ENCODE measurements at places on chromosomes 1 and 21.

- no peak for DNase-seq
These were observed 249.7 kb downstream of the RHOU start for GRCh38 chr1:228984646-228985631.

GRCh38 chr1:23163395-23163794 lies 5.3 kb downstream of the LUZP1 start:
- no peak for DNase-seq

DNA sequence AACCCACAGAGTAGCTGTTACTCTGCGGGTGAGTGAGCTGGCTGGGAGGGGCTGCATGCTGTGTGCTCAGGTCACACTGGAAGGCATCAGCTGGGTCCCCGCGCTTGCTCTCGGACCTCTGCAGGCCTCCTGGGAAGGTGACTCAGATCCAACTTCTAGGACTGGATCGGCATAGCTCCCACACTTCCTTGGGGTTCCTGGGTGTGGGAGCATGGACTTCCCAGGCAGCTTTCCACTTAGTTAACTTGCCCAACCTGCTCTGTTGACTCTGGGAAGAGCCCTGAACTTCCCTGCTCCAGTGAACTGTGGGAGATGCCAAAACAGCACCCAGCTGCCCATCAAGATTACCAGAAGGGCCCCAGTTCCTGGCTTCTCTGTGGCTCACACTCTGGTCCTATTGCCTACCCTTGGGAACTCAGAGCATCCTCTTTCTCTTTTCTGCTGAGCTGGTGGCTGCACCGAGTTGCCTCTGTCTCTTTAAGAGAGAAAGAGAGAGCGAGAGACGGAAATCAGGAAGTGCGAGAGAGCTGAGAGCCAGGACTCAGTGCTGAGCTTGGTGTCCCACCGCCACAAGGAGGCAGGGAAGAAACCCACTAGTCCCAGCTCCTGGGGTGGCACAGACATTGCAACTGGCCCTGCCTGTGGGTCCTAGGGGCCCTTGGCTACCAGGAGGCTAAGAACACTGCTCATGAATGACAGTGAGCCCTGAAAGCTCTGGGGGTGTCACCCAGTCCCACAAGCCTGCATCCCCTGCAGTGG lies at the start of gene IKBKE:
Gene IKBKE (plus strand): TSS at position 544 of the 759 bp plus-strand sequence. CDS start 2,752 bp downstream, outside the sequence.
- DNase-seq: peak; percentile 59

DNA sequence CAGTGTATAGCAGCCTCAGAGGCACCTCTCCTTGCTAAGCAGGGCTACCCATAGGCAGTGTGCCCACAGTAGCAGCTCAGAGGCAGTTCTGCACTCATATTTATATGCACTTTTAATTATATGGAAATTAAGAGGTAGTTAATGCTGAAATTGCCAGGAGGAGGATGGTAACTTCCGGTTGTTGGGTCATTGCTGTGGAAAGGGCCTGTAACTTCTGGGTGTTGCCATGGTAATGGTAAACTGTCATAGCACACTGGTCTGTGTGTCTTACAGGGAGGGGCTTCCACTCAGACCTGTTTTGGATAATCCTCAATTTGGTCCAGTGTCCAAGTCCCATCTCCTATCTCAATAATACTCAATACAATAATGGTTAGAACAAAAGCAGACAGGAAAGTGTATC lies 7.6 kb downstream of the CFH start:
- no peak for DNase-seq

DNA sequence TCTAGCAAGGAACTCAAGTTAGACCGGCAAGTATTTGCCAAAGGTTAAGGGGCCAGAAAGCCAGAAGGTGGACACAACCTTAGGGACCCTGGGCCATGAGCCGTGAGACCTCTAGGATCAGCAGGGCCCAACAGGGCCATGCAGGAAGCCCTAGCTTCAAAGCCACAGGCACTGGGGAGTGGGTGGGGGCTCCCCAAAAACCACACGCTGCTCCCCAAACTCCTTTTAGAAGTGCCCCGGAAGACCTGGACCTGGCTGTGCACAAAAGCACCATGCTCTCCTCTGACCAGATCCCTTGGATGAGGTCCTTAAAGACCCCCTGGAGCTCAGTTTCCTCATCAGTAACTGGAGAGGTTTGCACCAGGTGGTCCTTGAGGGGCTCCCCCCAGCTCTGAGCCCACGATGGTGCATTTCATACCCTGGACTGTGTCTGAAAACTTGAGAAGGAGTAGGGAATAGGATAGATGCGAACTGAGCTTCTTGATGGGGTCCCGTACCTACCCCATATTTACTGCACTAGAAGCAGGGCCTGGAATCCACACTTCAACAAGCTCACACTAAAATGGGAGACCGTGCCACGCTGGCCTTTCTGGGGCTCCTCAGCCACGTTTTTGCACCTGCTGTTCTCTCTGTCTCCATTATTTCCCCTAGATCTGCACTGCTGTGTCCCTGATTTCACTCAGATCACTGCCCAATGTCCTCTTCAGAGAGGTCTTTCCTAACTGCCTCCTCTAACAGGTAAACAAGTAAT lies 40.6 kb upstream of the LBR start:
- peak; percentile 34 for DNase-seq

- no peak for DNase-seq
These were observed 84.3 kb downstream of the KCNK2 start for GRCh38 chr1:215166886-215167285.

GRCh38 chr1:236795757-236796667 lies 920 bp downstream of the MTR start:
- no peak for DNase-seq

DNA sequence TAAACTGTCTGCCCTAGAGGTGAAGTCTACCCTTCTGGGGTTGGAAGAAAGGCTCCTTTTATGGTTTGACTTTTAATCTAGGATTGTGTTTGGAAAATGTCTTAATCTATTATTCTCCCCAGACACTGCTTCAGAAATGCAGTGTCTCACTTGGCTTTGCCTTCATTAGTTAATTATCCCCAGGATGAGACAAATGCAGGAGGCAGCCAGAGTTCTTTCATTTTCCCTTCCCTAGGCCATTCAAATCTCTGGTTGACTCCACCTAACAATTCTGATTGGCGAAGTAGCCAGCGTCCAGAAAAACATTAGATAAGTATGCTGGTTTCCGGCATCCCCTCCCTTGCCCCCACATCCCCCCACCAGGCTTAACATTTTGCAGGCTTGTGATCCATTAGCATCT lies 325.8 kb upstream of the PBX1 start:
- no peak for DNase-seq

GRCh38 chr1:160879056-160879455 lies 5.9 kb downstream of the ITLN1 start:
- DNase-seq: peak; percentile 40

GRCh38 chr1:27549807-27550408 lies 54.0 kb downstream of the AHDC1 start:
- DNase-seq: no peak

DNA sequence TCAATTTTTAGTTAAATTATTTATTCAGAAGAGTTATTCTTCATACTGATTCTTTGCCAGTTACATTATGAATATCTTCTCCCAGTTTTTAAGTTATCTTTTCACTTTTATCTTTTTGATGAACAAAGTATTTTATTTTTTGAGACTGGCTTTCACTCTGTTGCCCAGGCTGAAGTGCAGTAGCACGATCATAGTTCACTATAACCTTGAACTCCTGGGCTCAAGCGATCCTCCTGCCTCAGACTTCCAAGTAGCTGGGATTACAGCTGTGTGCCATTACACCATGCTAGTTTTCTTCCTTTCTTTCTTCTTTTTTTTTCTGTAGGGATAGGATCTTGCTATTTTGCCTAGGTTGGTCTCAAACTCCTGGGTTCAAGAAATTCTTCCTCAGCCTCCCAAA lies 3.5 kb downstream of the GORAB start:
- DNase-seq: no peak

DNA sequence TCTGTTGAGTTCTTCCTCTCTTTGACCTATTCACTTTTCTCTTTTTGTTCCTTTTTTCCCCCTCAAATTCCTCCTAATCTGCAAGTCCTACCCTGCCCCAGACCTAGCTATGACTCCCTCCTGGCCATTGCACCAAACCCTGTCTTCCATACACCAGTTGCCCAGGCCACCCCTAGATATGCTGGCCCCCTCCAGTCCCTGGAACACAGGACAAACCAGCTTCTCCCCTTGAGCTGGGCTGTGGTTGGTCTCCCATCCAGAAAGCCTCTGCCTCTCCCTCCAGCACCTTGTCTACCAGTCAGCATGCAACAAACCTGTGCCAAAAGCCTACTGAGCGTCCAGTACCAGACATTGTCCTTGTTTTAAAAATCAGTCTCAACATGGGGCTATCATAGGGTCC lies 59.4 kb downstream of the ELK4 start:
- DNase-seq: no peak

- DNase-seq: no peak
These were observed 55.0 kb downstream of the ADARB1 start for GRCh38 chr21:45129189-45129923.

DNA sequence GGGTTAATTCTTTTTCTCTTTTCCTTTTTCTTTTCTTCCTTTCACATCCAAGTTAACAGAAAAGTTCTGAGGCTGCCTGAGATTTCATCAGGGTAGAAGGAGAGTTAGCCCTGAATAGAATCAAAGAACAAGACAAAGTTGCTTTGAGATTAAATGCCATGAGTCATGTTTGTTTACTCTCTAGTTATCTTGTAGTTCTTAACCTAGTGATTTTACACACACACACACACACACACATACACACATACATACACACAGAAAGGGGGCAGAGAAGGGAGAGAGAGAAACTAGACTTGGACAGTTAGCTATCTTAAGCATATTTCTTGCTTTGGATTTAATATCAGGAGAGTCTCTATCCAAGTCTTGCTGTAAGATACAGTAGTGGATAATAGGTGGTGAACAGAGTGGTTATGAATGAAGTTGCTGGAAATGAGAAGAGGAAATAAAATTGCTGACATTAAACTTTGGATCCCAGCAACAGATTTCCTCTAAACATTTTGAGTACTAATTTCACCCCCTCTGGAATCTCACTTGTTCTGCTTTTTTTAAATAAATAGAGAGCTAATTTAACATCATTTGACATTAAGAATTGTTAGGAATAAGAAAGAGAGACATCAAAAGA lies 19.9 kb downstream of the PLA2G4A start:
- DNase-seq: no peak

DNA sequence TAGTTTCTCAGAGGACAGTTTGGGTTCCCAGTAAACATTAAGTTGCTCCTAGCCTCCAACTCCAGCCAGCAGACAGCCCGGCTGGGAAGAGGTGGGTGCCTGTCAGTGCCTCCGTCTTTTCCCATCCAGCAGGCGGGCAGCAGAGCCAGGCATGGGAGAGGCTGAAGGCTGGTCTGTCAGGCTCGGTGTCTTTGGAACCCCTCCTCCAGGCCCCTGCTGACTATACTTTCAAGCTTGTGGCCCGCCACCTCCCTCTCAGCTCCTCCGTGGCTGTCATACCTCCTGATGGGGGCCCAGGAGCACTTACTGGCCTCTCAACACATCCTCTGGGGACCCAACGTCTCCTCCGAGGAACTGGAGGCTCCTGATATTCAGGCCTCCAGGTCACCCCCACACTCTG lies 140.9 kb downstream of the ACTL8 start:
- DNase-seq: no peak

- no peak for DNase-seq
These were observed 179.8 kb downstream of the ST6GALNAC3 start for GRCh38 chr1:76254104-76255030.

GRCh38 chr1:39632682-39633417 lies 6.6 kb downstream of the HEYL start:
- DNase-seq: no peak

DNA sequence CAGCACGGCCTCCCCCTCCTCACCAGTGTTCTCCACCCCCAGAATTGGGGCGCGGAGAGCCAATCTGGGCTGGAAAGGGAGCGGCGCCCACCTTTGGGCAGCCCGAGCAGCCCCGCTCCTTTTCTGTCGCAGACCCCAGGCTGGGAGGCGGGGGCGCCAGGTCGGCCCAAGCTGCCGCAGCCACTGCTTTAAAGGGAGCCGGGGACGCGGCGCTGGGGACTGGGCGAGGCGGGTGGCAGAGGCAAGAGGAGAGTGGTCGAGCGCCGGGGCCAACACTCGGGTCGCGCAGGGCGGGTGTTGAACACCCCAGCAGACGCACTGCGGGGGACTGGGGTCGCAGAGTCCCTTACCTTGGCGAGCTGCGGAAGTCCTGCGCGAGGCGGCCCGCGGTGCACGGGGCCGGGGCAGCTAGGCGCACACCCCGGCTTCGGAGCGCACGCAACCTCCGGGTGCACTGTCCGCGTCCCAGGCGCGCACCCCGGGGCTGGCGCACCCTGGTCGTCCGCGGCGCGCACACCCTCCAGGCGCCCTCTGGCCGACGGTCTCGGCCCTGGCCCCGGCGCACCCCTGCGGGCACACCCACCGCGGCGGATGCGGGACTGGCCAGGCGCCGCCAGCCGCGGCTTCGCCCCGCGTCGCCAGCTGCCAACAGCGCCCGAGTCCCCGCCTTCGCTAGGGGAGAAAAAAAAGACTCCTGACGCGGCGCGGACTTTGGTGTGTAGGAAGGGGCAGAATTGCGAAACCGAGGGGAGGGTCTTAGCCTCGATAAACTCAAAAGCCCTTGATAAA lies at the start of gene KANK4:
Gene KANK4 (minus strand): TSS at position 679 of the 789 bp plus-strand sequence. CDS start 37,870 bp downstream, outside the sequence.
- no peak for DNase-seq

- DNase-seq: no peak
These were observed 944.5 kb downstream of the KCNT2 start for GRCh38 chr1:195663549-195664280.
